Stimulated activated CD4-positive, alpha-beta T cell treated with anti-CD3 and anti-CD28 coated beads, Interleukin-1b, Interleukin-23, amount 100 ng/mL, for 24 hours (primary cell): ENCODE measurements at places on chromosomes 2 and 18.

DNA sequence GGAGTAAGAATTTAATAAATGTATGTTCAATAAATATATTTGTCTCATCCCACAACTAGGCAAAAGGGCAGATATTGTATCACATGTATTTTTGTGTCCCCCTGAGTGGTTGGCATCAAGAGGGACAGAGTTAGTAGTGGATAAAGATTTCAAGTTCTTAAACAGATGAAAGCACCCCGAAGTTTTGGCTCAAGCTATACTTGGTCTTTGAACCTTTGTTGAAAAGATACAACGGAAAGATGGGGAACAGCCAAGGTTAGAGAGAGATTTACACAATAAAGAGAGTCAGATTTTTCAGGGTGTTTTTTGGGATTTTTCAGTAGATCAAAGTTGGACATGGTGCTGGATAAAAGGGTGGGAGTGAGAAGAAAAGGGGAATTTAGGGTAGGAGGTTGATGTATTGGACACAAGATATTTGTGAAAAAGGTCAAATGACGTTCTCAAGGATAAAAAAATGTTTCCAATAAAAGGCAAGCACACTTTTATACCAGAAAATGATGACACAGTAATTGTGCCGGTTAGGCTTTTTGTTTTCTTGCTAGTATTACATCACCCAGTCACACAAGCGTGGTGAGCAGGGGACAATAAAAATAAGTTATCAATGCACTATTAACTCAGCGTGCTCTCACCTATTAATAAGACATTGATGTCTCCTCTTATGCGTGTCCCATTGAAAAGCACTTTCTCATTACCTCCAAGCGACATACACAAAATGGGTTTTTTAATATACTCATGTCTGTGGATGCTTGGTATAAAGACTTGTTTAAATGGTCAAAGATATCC, 59.5 kb downstream of the MEP1B start:
- DNase-seq: no peak

- no peak for DNase-seq
Observed at GRCh38 chr2:27854229-27854862, 35.8 kb downstream of the RBKS start.

DNA sequence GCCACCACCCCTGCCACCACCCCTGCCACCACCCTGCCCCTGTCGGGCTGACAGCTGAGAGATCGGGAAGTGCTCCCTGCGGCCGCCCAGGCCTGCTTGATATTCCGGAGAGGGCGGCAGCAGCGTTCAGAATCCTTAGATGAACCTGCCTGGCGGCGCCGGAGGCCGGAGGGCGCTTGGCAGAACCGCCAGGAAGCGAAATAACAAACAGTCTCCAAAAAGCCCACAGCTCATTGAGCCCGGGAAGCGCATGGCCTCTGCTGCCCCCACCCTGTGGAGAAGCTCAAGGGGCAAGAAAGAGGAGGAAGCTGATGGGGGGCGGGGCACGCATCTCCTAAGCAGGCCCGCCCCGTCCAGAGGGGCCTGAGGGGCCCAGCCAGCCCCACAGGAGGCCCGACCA, 92.2 kb upstream of the MBOAT2 start:
- DNase-seq: no peak

DNA sequence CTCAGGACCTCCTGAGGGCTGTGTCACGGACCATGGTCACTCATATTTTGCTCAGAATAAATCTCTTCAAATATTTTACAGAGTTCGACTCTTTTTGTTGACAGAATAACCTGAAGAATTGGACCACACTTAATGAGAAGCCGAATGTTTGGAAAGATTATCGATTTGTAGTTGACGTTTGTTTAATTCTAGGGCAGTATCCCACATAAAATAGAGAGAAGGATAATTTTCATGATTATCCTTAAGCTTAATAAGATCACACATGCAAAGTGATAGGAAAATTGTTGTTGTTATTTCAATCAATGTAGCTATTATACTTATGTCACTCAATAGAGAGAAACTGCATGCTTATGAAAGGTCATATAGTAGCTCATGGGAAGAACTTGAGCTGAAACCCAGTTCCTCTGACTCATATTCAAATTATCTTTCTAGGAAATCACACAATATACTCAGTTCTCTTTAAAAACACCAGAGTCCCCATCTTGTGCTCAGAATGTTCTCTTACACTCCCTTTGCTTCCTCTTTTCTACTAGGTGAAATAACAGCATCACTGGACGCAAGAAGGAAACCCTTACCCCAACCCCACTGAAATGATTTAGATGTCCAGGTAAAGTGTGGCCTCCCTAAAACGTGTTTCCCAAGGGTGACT, 982.1 kb downstream of the TSN start:
- no peak for DNase-seq

DNA sequence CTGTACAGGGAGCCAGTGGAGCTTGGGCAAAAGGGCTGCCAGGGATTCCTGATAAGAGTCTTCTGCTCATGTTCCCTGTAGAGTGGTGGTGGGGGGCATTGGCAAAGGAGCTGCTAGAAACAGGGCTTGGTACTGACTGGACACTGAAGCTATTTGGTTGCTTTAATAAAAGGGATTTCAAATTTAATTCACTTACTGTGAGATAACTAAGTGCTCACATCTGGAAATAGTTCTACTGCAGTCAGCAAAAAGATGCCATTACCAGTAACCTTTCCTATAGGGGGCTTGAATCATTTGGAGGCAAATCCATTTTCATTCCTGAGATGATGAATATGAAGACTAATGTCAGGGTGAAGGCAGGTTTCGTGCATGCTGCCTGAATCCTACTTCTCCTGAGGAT, 94.3 kb upstream of the DOCK10 start:
- DNase-seq: no peak

GRCh38 chr2:229896857-229897256, 25.0 kb downstream of the TRIP12 start:
- DNase-seq: no peak

GRCh38 chr2:134020608-134021007, 233.3 kb upstream of the MGAT5 start:
- no peak for DNase-seq

DNA sequence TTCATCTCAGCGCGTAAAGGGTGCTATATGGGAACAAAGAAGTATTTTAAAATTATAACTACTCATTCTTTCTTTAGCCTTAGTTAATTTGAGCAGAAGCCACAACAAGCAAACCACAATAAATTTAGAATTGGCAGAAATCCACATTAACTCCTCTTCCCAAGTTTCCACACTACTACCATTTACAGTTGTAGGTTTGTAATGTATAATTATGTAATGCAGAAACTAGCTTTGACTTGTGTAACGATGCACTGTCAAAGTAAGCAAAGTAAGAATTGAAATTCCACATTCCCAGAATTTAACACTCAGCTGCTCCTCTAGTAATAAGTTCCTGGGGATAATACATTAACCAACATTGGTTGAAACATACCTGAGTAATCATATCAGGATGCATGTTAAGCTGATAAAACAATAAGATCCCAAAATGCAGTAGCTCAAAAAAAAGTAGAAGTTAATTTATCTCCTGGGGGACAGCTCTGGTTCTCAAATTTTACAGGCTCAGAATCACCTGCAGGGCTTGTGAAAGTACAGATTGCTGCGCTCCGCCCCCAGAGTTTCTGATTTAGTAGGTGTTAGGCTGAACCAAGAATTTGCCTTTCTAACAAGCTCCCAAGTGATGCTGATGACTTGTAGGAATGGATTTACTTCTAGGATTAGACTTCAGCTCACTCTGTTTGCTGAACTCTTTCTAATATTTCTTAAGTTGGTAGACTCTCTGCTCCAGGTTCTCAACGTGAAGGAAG, 9.9 kb downstream of the GRP start:
- DNase-seq: no peak

DNA sequence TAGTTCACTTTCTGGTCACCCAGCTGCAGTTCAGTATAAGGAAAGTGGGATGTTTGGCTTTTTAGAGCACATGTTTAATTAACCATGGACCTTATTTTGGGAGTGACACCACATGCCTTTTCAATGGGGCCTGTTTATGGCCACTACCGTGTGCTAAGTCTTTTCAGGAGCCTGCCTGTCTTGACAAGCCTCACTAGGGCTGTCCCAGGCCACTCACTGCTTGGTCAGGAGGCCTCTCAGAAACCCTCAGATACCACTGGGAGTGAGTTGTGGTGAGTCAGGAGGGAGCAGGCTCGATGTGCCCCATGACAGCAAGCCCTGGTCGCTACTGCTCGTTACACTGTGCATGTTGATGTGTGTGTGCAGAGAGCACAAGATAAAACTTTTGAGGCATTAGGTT, 123.0 kb downstream of the MAP4K4 start:
- DNase-seq: no peak

DNA sequence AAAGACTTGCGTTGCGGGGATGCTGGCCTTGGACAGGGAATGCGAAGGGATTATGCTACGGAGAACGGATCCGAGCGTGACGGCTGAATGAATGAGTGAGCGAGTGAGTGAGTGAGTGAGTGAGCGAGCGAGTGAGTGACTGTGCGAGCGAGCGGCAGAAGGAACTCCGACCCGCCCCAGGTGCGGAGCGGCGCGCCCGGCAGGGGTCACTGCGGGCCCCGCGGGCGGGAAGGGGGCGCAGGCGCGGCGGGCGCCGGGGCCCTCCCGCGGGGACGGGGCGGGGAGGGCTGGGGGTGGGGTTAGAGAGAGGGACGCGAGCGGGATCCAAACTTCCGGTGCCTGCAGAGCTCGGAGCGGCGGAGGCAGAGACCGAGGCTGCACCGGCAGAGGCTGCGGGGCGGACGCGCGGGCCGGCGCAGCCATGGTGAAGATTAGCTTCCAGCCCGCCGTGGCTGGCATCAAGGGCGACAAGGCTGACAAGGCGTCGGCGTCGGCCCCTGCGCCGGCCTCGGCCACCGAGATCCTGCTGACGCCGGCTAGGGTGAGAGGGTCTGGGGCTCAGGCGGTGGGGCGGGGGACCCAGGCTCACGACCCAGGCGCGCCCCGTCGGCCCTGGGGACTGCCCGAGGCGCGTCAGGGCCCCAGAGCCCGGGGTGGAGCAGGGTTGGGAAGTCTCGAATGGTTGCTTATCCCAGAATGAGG, at the start of gene ITM2C:
Gene ITM2C (plus strand): TSS at position 338 of the 702 bp plus-strand sequence. CDS start 84 bp downstream, at position 422.
- DNase-seq: peak; percentile 38

GRCh38 chr2:125086313-125087184, 1061.5 kb downstream of the CNTNAP5 start:
- no peak for DNase-seq

DNA sequence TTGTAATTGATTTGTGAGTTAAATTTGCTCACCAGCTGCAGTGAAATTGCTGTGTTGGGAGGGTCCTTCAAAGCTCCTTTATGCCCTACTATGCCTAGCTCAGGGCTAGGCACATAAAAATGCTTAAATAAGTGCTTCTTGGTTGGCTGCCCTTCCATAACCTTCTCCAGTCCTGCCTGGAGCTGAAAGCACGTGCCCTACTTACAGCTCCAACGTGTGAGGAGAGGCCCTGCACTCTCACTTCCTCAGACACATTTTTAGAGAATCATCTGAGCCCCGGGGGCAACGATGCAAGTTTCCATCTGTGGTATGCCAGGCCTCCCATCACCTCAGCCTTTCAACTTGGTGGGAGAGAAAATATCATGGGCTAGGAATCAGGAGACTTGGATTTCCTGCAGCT, 202.7 kb downstream of the BCL11A start:
- DNase-seq: no peak

DNA sequence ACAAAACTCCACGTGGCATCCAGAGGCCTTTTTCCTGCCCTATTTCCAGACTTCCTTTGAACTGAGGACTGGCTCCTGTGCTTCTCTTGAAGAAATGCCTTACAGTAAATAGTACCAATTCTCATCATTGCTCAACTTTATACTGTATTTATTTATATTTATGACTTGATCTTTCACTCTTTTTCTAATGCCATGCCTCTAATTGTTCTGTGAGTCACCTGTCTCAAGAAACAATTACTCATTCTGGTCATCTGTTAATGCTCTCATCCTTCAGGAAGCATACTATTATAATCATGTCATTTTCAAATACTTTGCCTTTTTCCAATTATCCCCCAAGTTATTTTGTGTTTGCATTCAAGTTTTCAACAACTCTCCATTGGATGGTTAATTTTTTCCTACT, 85.9 kb downstream of the DCDC2C start:
- no peak for DNase-seq

- peak; percentile 48 for DNase-seq
Observed at GRCh38 chr18:76405681-76406356, 89.2 kb downstream of the ZNF516 start.

DNA sequence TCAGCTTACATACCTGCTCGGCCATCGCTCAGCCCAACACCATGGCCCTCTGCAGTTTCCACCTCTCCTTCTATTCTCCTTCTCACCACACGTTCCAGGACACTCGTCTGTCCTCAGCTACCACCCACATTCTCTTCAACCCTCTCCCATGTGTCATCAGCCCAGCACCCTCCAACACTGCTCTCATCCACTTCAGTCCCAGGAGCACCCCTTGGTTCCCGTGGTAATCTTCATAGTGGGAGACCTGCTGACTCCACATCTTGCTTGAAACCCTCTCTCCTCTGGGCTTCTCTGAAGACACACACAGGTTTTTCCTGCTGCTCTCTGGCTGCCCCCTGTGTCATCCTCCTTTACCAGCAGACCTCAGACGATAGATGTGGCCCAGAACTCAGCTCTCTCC, 228.7 kb downstream of the GBX2 start:
- DNase-seq: no peak

DNA sequence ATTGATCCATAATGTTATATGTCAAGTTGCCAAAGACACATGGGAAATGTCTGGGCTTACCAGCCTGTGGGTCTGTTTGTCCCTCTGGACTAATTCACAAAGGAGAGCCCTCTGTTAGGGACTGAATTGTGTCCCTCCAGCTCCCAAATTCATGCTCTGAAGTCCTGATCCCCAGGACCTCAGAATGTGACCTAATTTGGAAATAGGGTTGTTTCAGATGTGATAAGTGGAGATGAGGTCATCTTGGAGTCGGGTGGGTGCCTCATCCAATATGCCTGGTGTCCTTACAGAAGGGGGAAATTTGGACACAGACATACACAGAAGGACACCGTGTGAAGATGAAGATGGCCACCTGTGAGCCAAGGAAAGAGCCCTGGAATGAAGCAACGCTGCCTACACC, 41.4 kb upstream of the ROCK2 start:
- DNase-seq: no peak

DNA sequence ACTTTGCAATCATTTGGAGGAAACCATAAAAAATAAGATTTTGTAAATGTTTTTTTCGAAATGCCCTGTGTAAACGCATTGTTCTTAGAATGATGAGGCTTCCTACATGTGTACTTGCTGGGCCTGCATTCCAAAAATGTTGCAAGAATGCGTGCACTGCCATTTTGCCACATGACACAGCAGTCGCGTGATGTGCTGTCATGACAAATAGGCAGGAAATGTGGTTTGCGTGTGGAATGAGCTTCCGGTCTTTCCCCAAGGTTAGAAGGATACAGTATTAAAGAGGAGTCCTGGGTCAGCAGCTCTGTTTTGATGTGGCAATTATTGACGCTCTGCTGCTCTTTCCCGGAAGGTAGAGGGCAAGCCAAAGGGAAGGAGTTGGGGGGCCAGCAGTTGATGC, 18.1 kb upstream of the SERPINB2 start:
- DNase-seq: no peak

- DNase-seq: no peak
Observed at GRCh38 chr18:45962461-45962860, 4.7 kb downstream of the EPG5 start.

GRCh38 chr2:221347471-221347870, 224.6 kb downstream of the EPHA4 start:
- DNase-seq: no peak
